ENCODE measurements at places on chromosomes 5 and 9.

- no peak overlapping the region for H3K4me3 ChIP-seq
- no peaks in the 10 kb centered on the region for H3K27me3 ChIP-seq
- no peak for DNase-seq
- no peaks in the 10 kb centered on the region for H3K4me1 ChIP-seq
- H3K36me3 ChIP-seq = no peaks in the 10 kb centered on the region
These were observed 78.6 kb downstream of the GRIA1 start for GRCh38 chr5:153569036-153569435.

DNA sequence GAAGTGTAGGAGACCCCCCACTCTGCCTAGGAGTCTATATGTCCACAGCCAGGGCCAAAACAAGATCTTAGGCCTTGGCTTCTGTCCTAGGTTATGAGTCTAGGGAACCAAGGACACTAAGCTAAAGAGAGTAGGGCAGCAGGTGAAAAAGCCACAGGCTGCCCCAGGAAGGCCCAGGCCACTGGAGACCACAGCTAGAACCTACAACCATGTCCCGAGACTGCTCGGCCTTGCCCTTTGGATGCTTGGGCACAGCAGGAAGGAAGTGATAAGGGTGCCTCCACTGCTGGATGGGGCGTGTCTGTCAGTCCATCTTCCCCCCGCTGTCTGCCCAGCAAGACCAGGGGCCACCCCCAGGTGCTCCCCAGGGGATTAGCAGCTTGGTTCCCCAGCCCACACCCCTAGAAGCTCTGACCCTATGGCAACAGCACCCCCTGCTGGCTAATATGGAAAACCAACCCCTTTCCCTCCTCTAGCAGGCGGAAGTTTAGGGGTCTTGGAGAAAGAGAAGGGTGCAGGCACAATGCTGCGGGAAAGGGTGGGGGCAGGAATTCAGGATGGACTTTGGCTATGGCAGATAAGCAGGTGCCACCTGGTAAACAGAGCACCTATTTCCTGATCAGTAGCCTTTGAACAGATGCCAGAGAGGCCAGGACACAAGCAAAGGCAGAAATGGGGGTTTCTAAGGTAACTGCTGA, 10.5 kb upstream of the IRF1 start:
- H3K36me3 ChIP-seq = no peaks in the 10 kb centered on the region
- no peak overlapping the region for H3K4me3 ChIP-seq
- no peak for DNase-seq
- H3K4me1 ChIP-seq = no peaks in the 10 kb centered on the region
- H3K27me3 ChIP-seq = no peaks in the 10 kb centered on the region
- no peak overlapping the region for H3K27ac ChIP-seq

GRCh38 chr9:4056187-4056586, 243.7 kb downstream of the GLIS3 start:
- H3K4me1 ChIP-seq = peaks cover 6% of the 10 kb centered on the region
- no peak for DNase-seq

DNA sequence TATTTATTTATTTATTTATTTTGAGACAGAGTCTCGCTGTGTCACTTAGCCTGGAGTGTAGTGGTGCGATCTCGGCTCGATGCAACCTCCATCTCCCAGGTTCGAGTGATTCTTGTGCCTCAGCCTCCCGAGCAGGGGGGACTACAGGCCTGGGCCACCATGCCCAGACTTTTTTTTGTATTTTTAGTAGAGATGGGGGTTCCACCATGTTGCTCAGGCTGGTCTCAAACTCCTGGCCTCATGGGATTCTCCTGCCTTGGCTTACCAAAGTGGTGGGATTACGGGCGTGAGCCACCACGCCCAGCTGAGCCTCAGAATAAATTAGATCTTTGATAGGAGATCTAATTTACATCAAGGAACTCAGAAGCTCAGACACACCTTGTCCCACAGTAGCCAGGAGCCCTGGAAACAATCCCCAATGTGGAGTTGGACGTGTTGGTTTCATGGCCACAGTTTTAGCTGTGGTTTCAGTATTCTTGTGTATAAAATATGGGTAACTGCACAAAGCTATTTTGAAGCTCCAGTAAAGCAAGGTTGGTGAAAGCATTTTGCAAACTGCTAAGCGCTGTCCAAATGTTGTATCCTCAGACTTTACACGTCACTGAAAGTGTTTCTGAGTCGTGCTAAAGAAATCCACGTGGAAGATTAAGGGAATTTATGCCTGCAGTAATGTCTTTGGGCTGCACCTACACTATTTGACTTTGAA, 3.0 kb upstream of the HNRNPAB start:
- no peak for DNase-seq
- no peaks in the 10 kb centered on the region for H3K36me3 ChIP-seq
- H3K4me1 ChIP-seq = peaks cover 10% of the 10 kb centered on the region

- DNase-seq = no peak
- H3K27me3 ChIP-seq = no peaks in the 10 kb centered on the region
- H3K4me1 ChIP-seq = no peaks in the 10 kb centered on the region
- no peaks in the 10 kb centered on the region for H3K36me3 ChIP-seq
- no peak overlapping the region for H3K4me3 ChIP-seq
These were observed 19.9 kb upstream of the HMHB1 start for GRCh38 chr5:143791848-143792731.

Data from testis (tissue), 5 donors.